ENCODE measurements at places on chromosomes 5 and 9.

DNA sequence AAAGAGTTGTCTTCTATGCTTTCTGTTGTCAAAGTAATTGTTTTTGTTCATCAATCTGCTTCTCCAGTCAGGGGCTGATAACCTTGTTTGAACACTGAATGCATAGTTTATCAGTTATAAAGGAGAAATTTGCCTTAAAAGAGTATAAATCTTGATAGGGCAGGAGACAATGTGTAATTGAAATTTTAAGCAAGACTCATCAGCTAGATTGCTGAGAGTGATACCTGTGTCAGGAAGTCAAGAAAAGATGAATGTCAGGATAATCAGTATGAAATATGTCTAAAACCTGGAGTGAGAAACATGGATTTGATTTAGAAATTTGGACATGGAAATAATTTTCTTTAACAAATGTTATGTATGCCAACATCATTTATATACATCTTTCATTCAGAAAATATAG is 1258.1 kb downstream of the EFNA5 start:
- DNase-seq, result no peak

- DNase-seq, result no peak
These were observed 32.1 kb downstream of the TNC start for GRCh38 chr9:115085773-115086377.

DNA sequence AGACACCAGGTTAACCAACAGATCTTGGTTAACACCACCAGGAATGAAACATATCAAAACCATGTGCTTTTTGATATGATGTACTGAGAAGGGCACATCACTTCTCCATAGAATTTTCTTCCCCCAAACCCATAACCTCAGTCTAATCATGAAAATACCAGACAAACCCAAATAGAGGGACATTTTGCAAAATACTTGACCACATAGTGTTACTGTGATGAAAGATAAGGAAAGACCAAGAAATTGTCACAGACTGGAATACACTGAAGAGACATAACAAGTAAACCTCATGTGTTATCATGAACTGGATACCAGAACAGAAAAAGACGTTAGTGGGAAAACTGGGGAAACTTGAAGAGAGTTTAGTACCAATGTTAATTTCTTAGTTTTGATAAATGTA is 74.9 kb upstream of the VCAN start:
- no peak for DNase-seq

- DNase-seq, result no peak
These were observed 179.5 kb downstream of the TMEM38B start for GRCh38 chr9:105873801-105874200.

GRCh38 chr9:19988281-19988680 is 199.4 kb upstream of the SLC24A2 start:
- no peak for DNase-seq

GRCh38 chr9:21392270-21392669 is 7.1 kb upstream of the IFNA2 start:
- no peak for DNase-seq

DNA sequence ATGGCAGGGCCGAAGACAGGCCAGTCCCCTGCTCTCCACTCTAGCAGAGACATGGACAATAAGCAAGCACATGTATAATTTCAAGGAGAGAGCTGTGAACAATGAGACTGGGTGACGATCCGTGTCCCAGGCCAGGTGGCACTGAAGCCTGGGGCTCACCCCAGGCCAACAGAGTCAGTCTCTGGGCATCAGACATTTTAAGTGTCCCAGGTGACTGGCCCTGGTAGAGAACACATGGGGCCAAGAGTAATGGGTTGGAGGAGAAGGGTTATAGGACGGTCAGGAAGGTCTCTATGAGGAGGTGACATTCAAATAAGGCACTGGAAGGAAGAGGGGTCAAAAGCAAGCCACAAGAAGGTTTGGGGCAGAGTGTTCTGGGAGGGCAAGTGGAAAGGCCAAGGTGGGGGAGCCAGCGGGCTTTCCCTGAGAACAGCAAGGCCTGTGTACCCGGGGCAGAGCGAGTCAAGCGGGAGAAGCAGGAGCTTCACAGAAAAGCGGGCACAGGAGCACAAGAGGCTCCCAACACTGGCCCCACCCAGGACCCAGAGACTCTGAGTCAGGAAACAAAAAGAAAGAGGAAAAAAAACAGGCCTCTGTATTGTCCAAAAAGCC is 1.1 kb upstream of the AKNA start:
- no peak for DNase-seq

DNA sequence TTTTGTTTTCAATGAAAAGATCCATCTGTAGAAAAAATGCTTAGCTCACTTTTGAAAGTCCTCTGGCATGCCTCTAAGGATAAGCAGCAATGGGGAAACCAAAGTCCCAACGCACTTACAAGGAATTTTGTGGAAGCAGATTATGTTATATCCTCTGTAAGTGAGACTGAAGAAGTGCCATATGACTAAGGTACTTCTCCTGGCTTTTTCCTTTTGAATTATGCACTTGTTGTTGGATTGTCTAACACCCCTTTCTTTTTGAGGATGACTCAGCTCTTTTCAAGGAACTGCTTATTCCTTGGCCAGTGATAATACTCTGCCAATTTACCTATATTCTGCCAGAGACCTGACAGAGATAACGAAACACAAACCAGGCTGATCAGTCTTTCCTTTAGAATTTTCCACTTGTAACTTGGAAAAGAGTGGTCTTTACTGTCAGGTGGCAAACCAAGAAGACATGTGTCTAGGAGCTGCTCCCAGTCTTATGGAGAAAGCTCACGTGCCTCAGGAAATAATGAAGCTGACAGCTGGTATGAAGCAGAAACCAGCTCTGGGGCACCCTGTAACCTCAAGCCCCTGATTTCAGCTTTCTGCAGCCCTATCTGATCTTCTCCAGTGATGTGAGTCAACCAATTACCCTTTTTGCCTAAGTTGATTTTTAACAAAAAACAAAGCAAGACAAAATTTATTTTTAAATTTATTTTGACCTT is 290.8 kb upstream of the FBXL7 start:
- DNase-seq, result no peak

DNA sequence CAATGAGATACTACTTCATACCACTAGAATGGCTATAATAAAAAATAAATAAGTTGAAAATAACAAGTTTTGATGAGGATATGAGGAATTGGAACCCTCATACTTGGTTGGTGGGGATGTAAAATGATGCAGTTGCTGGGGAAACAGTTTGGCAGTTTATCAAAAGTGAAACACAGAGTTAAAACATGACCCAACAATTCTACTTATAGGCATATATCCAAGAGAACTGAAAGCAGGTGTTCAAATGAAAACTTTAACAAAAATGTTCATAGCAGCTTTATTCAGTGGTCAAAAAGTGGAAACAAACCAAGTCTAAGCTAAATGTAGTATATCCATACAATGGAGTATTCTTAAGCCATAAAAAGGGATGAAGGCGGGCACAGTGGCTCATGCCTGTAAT is 13.1 kb upstream of the LHFPL2 start:
- DNase-seq, result no peak

DNA sequence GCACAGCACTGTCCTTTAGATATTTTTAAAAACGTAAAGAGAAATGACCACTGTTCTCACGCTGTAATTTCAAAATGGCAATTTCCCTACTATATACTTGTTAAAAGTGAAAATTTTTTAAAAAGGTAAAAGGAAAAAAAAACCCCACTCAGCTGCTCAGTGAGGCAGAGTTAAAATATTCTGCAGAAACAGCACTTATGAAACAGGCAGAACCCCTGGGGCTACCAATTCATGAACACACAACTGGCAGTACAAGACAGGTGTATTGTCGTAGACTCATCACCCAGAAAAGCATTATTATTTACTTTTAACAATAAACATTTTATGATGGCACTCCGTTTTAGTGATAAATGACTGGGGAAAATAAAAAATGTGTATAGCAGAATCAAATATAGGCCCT is 1.5 kb upstream of the RASGRF2 start:
- DNase-seq, result no peak

DNA sequence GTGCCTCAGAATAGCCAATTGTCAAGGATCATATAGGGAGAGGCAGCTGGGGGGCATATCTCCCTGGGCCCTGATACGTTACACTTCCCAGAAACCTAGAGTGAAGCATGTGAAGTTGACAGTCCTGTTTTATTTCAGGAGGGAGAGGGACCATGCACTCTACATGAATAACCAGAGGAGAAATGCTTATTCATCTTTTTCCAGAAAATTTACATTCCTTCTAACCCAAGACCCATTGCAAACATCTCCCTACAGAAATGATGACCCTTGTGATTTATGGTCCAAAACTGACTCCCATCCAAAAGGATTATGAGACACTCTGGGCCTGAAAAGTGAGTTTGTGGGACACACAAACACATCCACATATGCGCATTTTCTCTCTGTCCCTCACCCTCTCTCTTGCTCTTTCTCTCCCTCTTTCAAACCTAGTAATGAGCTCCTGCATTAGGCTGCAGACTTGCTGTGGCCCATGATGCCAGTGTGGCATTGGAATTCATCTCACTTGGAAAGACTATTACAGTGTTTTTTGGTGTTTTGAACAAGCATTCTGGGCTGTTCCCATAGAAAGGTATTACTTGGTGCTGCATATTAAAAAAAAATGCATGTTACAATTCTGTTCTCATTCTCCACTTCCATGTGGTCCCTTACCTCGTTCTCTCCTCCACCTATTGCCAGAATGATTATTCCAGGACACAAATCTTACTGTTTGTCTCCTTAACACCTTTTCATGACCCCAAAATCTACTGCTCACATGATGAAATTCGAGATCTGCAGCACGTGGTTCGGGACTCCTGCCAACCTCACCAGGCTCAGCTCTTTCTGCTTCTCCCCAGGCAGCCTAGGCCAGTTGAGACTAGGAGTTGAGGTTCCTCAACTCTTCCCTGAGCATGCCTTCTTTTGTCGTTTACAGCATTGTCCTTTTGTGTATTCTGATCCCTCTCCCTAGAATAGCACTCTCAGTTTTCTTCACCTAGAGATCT is 451.3 kb upstream of the KLF4 start:
- DNase-seq, result no peak

GRCh38 chr5:156396063-156396829 is 69.3 kb downstream of the SGCD start:
- DNase-seq, result no peak

DNA sequence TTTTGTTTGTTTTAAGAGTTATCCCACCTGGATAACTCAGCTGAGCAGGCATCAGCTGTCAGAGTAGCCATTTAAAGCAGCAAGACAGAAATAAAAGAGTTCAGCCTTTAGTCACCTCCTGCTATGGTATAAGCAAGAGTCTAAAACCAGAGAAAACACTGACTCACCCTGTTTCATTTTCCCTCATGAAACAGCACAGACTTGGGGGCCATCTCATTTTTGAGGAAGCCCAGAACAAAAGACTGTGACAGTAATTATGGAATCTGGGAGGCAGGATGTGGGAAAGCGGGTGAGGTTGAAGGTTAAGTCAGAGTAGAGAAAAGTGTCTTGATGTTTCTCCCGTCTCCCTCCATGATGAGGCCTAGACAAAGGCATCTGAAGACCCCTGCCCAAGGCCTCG is 90.2 kb upstream of the FAM174A start:
- DNase-seq, result no peak

DNA sequence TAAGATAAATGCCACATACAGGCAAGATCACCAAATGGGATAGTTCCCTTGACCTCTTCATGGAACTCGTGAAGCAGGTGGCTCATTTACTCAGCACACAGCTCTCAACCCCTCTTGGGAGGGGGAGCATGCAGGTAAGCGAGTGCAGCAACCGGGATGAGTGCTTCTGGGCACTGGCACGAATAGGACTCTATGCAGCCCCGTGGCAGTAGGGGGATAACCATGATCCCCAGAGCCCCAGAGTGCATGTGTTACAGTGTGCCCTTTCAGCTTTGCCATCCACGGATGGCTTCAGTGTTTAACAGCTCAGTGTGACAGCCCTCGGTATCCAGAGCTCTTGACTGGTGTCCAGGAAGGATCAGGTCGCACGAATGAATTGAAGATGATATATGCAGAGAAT is 1187.1 kb downstream of the CDH9 start:
- DNase-seq, result no peak

- no peak for DNase-seq
These were observed 1.2 kb upstream of the GPBP1 start for GRCh38 chr5:57172466-57173318.

DNA sequence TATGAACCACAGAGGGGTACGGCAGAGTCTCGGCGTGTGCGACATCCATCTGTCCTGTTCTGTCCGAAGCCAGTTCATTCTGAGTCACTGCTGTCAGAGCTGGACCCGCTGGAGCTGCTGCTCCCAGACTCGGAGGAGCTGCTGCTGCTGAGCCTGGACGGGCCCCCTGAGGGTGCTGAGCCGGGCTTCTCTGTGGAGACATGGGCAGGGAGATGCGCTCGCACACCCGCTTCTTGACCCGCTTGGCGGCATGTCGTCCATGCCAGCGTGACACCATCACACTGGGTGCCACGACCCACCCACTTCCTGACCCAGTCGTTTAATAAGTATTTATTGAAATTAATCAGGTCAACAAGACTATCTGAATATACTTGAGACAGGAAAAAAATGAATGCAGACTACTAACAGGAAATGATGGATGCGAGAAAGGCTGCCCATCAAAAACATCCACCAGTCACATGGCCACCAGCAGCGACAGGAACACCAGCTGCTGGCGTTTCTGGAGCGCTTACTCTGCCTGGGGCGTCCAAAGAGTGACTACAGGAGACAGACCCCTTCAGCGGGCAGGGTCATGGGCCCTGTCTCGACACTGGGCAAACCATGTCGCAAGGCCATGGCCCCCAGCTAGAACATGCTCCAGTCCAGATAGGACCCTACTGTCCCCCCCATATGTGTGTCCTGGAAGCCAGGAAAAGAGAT is 8.4 kb downstream of the BRD3OS start:
- DNase-seq, result no peak

DNA sequence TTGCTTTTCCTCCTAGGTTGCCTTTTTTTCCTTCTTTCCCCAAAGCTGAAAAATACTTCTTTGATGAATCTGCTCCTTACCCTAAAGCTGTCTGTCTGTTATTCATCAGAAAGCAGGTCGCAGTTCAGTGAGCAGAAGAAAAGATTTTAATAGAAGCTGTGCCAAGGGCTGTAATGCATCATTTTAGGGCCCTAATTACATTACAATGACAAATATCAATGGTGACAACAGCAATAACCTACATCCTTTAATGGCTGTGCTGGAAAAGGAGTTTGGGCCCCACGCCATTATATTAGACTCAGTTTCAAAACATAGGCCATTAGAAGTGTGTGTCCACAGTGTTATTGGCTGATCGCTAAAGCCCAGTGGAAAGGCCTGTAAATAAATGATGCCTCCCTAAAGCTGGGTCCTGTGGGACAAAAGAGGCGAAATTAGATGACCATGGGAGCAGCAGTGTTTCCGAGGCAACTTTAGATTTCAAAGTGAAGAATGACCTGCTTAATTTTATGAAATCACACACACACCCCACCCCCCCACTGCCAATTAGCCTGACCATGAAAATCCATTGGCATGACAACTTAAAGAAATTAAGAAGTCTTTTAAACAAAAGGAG is 38.4 kb downstream of the TLE4 start:
- no peak for DNase-seq

DNA sequence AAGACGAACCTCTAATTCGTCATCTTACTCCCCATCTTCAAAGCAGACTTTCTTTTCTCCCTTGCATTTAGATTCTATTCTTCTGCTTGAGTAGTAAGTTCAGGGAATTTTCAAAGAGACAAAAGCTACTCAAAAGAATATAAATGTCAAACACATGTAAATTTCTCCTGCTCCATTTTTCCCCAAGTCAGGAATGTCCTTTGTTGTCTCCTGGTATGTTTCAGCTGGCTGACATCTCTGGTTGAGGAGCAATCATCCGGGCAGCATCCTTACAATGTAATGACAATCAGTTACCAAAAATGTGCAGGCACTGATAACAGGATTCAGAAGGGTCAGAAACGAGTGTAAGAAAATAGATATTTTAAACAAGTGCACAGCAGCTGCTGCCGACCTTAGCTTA is 47.6 kb upstream of the PPP1R2B start:
- no peak for DNase-seq

GRCh38 chr5:173231996-173232498 is 3.0 kb downstream of the NKX2-5 start:
- no peak for DNase-seq

Measured in effector memory CD4-positive, alpha-beta T cell (primary cell).